ENCODE measurements at places on chromosomes 4 and X.
A peak's percentile ranks its signal among the peaks of the same experiment; 100 is the strongest.

DNA sequence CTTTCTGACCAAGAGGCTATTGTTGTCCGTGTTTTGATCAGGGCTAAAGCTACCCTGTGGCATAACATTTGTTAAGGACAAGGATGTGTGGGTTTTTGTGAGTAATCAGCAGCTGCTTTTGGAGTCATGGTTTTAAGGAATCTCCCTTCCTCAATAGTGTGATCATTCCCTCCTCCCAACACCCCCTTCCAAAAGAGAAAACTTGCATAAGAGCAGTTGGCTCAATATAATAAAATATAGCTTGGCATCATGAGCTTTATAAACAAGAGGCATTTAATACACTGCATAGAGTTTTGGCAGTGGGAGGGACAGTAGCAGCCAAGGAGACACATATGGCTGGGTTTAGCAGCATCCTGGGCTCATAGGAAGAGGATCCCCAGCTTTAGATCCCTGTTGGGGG, 84.7 kb downstream of the NHS start:
- DNase-seq, result peak; percentile 23

DNA sequence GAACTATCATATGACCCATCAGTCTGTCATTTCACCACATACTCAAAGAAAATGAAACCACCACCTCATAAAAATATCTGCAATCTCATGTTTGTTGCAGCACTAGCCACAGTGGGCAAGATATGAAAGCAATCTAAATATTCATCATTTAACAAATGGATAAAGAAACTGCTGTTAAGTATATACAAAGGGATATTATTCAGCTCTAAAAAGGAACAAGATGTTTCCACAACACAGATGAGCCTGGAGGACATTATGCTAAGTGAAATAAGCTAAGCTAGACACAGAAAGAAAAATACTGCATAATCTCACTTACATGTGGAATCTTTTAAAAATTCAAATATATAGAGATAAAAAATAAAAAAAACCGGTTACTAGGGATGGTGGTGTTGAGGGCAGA, 108.2 kb upstream of the BRWD3 start:
- no peak for DNase-seq

- no peak for DNase-seq
Observed at GRCh38 chrX:132741689-132742088, 216.7 kb downstream of the HS6ST2 start.

GRCh38 chr4:60089546-60090273, 1110.4 kb upstream of the ADGRL3 start:
- DNase-seq, result no peak

DNA sequence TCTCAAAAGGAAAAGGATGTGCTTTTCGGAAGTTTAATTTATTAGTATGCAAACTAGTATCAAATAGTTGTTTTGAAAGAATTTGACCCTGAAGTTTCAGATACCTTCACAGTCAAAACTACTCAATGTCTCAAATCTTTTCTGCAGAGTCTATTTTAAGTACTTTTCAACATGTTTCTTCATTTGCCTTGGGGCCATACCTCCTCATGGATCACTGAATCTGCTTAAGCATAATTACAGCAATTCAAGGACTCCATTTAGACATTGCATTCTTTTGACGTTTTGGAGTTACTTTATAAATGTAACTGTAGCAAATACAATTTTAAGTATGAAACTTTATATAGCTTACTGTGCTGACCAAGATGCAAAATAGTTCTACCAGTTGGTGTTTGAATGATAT, 25.5 kb downstream of the PALLD start:
- no peak for DNase-seq

- no peak for DNase-seq
Observed at GRCh38 chrX:129651756-129652564, 2.8 kb downstream of the APLN start.

DNA sequence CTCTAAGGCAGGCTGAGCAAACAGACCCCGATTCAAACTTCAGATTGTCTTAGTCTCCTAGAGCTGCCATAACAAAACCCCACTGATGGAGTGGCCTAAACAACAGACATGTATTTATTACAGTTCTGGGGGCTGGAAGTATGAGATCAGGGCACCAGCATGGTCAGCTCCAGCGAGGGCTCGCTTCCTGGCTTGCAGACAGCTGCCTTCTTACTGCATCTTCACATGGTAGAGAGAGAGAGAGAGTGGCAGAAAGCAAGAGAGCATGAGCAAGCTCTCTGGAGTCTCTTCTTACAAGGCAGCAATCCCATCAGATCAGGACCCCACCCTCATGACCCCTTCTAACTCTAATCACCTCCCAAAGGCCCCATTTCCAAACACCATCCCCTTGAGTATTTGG, 22.3 kb upstream of the SORCS2 start:
- no peak for DNase-seq

- no peak for DNase-seq
Observed at GRCh38 chrX:11968991-11969390, 169.3 kb upstream of the FRMPD4 start.

GRCh38 chr4:15649914-15650545, 5.1 kb downstream of the FBXL5 start:
- DNase-seq, result peak; percentile 33

GRCh38 chrX:9542106-9542760, 77.4 kb downstream of the TBL1X start:
- no peak for DNase-seq

DNA sequence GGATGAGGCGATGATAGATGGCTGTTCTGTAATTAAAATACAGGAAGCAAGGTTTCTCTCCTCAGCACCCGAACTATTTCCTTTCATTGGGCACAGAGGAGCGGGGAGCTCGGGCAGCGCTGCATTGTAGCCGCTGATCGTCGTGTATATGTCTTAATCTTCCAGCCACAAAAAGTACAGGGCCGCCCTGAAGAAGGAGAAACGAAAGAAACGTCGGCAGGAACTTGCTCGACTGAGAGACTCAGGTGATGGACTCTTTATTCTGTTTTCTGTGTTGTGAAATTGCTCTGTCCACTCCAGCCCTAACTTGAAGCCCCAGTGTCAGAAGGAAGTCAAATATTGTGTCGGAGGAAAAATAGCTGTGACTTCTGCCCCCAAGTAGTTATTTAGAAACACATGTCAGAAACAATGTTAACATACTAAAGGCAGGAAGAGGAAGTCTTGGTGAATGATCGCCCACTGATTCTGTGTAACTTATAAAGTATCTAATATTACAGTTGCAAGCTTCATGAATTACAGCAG, 546 bp downstream of the ZRSR2 start:
- DNase-seq, result no peak

GRCh38 chrX:133661962-133662839, 246.9 kb upstream of the GPC4 start:
- DNase-seq, result no peak

GRCh38 chrX:120450163-120450562, 18.9 kb downstream of the LAMP2 start:
- DNase-seq, result no peak

GRCh38 chr4:97144199-97144598, 999.1 kb downstream of the STPG2 start:
- DNase-seq, result no peak

- no peak for DNase-seq
Observed at GRCh38 chr4:56860781-56861180, 39.3 kb upstream of the SPINK2 start.

GRCh38 chr4:145098675-145099037, 545 bp downstream of the ABCE1 start:
- peak; percentile 56 for DNase-seq

GRCh38 chr4:75172551-75172950, 239.6 kb downstream of the PARM1 start:
- no peak for DNase-seq

DNA sequence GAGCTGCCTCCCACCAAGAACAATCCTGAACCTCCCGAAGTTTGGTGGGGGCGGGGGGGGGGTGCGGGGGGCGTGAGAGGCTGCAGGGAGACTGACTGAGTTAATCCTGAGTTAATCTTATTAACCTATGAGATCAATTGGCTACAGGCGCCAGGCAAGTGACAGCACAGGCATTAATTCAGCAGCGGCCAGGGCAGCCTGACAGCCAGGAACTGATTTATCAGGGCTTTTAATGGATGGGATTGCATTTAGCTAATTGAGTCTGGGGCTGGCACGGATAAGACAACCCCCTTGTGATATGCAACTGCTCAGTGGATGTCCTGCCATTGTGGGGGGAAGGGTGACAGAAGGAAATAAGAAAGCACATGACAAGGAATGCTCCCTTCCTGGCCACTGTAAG, 16.3 kb downstream of the RTL5 start:
- no peak for DNase-seq

- DNase-seq, result no peak
Observed at GRCh38 chr4:16006771-16007446, 43.9 kb upstream of the FGFBP2 start.

GRCh38 chr4:120769227-120769626, 153.3 kb downstream of the PRDM5 start:
- peak; percentile 61 for DNase-seq

GRCh38 chr4:110104661-110105060, 93.8 kb downstream of the ELOVL6 start:
- no peak for DNase-seq

DNA sequence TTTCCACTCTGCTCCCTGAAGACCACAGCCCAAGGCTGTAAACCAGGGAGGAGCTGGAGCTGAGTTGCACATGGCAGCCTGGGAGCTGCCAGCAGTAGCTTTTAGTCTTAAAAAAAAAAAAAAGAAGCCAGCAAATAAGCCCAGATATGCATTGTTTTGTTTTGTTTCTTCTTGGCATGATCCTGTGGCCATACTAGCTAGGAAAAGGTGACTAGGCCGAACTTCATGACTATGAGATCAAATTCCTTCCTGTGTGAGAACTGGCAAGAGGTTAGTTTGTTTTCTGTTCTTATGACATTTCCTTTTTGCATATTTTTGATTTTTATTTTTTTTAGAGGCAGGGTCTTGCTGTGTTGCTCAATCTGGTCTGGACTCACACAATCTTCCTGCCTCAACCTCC, 323.3 kb downstream of the DCTD start:
- DNase-seq, result no peak

GRCh38 chrX:867966-868647, 237.5 kb downstream of the SHOX start:
- DNase-seq, result no peak

- no peak for DNase-seq
Observed at GRCh38 chr4:68074397-68074796, 55.3 kb downstream of the TMPRSS11F start.

GRCh38 chr4:1500966-1501753, 94.9 kb upstream of the NKX1-1 start:
- DNase-seq, result no peak

GRCh38 chr4:151629097-151629783, 131.6 kb downstream of the GATB start:
- DNase-seq, result no peak

DNA sequence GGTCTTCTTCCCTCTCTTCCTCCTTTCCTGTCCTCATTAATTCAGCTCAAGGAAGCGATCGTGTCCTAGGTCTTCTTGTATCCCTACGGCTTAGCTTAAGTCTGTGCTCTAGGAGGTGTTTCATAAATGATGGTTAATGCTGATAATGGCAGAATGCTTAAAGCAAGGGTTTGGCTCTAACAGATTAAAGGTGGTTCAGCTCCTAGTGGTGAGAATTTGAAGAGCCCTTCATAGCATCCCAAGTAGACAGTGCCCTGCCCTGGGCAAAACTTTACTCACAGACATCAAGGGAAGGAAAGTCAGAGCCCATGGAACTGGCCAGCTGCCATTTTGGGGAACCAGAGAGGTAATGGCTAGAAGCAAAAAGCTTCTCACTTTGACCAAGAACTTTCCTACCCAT, 47.0 kb upstream of the PGRMC1 start:
- DNase-seq, result no peak

- no peak for DNase-seq
Observed at GRCh38 chr4:36130641-36131040, 113.7 kb downstream of the ARAP2 start.

DNA sequence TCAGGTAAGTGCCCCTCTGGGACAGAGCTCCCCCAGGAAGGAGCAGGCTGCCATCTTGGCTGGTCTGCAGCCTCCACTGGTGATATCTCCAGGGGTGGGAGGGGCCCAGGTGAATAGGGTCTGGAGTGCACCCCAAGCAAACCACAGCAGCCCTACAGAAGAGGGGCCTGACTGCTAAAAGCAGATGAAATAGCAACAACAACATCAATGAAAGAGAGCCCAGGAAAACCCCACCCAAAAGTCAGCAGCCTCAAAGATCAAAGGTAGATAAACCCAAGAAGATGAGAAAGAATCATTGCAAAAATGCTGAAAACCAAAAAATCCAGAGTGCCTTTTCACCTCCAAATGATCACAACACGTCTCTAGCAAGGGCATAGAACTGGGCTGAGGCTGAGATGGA, 92.5 kb upstream of the PAGE3 start:
- DNase-seq, result no peak

DNA sequence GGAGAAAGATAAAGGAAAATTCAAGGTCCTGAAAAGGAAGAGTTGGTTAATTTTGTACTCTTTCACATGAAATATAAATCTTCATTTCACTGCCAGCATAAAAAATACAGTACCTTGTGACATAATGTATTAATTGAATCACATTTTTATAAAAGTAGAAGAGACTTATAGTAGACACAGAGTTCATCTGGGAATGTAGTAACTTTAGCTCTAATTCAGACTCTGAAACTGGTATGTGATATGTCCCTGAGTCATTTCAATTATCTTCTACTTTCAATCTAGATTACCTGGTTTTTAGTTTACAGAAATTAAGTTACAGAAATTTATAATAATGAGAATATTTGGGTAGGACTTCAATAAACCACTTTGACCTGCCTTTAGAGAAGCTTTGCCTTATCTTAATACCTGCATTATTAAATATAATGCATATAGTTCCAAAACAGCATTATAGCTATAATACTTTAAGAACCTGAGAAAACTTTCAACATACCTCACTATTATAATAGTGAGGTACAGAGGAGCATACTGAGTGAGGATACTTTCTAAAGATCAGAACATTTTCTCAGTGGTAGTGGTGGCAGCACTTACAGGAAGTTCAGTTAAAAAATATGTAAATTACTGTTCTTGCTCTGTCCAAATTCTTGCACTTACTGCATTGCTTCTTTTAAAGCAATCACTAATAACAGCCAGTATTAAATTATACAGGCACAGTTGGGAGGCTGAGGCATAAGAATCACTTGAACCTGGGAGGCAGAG, 11.2 kb downstream of the NEK1 start:
- DNase-seq, result no peak

- DNase-seq, result no peak
Observed at GRCh38 chr4:634599-634985, 9.2 kb downstream of the PDE6B start.

DNA sequence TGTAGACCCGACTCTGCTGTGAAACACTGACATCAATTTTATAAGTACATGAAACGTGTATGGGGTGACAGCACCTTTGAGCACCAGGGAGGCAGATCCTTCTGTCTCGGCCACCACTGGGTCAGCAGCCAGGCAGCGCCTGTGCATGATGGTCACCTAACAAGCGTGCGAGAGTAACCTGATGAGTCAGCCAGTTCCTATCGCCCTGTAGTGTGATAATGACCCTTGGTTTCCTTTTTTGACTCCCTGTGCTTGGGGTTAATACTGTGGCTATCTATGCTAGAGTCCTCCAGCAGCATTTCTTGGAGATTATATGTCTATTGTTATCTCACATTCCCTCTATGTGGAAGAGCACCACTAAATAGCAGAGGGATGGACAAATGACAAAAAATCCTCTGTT, 101.6 kb downstream of the NPNT start:
- DNase-seq, result no peak

- peak; percentile 52 for DNase-seq
Observed at GRCh38 chr4:24470666-24471485, 113.5 kb downstream of the DHX15 start.

GRCh38 chr4:76993787-76994641, 44.5 kb downstream of the SEPTIN11 start:
- no peak for DNase-seq

Measured in AG08396 (cell line).